ENCODE measurements at places on chromosomes 12 and 14.

GRCh38 chr12:119176267-119177055 is 2.3 kb upstream of the HSPB8 start:
- DNase-seq, result peak; percentile 88

GRCh38 chr14:99806836-99807235 is 13.6 kb downstream of the EML1 start:
- no peak for DNase-seq

GRCh38 chr12:76698966-76699365 is 64.9 kb upstream of the ZDHHC17 start:
- no peak for DNase-seq

- DNase-seq, result no peak
Observed at GRCh38 chr12:128726886-128727285, 96.9 kb downstream of the SLC15A4 start.

GRCh38 chr12:57727758-57728395 is 10.7 kb downstream of the AGAP2 start:
- no peak for DNase-seq

DNA sequence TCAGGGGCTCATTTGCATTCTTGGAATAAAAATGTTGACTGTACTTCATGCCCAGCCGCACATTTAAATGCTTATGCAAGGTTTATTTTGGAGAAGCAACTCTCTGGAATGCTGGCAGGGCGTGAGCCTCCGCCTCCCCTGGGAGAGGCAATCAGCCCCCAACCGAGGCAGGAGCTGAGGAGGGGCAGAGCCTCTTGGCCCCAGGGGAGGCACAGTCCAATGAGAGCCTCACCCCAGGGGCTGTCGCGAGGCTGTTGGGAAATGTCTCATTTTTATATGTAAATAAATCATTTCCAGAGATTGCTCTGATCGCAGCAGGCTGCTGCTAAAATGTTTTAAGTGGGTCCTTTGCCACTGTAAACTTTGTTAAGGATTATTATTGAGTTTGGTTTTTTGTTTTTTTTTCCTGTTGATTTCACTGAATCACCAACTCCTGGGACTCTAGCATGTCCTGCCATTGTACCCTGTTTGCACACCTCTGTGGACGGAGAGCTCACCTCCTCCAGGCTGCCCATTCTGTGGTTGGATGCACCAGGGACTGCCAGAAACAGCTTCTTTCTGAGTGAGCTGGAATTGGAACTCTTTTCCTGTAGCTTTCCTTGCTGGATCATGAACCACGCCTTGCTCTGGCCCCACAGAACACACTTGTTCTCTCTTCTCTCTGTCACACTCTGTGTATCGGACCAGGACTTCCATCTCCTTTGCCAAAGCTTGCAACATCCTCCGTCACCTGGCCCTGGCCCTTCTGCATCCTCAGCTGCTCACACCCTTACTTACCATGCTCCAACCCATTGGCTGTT is 46.9 kb upstream of the FAM181A start:
- DNase-seq, result no peak

DNA sequence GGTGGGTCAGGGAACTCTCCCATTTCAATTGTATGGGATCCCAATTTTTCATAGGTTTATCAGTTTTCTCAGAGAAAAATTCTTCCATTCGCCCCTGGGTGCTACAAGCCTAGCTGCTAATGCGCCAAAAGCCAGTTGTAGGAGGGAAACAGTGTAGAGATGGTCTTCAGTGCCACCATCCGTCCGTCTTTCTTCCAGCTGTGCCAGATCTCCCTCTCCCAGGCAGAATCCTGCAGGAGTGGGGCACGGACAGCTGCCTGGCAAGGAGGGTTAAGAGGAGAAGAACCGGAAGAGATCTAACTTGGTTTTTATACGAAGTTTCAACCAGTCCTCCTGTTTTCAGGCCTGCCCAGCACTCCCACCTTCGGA is 38.9 kb upstream of the FUT8 start:
- DNase-seq, result no peak
